ENCODE measurements at places on chromosomes 5 and 9.

- DNase-seq: no peak
Observed at GRCh38 chr5:73918791-73919221, 292.8 kb downstream of the ARHGEF28 start.

DNA sequence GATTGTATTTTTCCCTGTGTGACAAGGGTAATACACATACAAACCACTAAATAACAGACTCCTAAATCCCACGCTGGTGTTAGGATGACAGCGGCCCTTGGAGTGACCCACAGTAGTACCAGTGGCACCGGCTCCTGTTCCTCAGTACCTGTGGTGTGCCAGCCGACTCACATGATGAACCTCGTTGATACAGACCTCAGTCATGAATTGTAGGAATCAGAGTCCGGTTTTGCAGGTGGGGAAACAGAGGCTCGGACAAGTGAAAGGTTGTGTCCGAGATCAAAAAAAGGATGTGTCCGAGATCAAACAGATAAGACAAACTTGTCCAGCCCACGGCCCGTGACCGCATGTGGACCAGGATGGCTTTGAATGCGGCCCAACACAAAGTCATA lies 78.0 kb downstream of the AMBP start:
- no peak for DNase-seq

DNA sequence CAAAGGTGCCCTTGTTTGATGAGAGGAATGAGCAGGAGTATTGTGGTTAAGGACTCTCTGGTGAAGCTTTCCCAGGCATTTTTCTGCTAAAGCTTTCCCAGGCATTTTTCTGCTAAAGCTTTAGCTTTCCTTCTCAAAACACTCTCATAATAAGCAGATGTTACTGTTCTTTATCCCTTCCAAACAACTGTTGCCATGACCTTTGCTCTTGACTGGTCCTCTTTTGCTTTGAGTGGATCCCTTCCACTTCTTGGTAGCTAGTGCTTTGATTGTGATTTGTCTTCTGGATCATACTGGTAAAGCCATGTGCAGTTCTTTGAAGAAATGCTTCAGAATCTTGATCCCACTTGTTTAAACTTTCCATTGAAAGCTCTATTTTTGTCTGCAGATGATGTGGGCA lies 85.8 kb downstream of the GPBP1 start:
- no peak for DNase-seq

GRCh38 chr5:110969502-110969901 lies 102.0 kb upstream of the TSLP start:
- DNase-seq: no peak

DNA sequence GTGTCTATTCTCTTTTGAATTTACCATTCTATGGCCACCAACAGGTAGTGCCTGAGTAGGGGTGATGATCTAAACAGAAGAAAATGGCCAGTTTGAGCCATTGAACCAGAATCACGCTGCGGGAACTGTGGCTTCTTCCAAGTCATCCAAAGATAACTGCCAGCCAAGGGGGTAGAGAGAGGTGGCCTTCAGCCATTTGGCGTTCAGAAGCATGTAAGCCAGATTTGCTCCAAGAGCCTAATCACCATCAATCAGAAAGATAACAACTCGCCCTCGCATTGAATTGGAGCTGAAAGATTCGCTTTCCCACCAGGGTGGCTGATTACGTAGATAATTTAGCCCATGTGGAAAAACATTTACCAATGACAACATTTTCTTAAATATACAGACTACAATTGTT lies 1302.7 kb upstream of the DMAC1 start:
- DNase-seq: no peak

Data from AG08395 (cell line).